Thoracic aorta (tissue), 2 donors: ENCODE measurements at places on chromosomes 6 and 20. TPM values are rescaled to one million over a fixed set of nuclear protein-coding genes. Genes with fewer than 3 reads are reported as not detected.
A peak's percentile ranks its signal among the peaks of the same experiment; 100 is the strongest.

UBE2C gene
- total RNA-seq, result not detected

HLA-DQB1 gene
- total RNA-seq, result 2.0 TPM

BMP2 gene
- total RNA-seq, result 10.4 TPM

IL17A gene
- not detected for total RNA-seq

SAMD3 gene
- total RNA-seq, result 1.2 TPM

GRCh38 chr20:63125838-63126601 lies 89.9 kb downstream of the YTHDF1 start:
- no peak for DNase-seq

- DNase-seq, result no peak
Measured at GRCh38 chr20:17530153-17530552, 1.0 kb downstream of the BFSP1 start.

GRCh38 chr20:19121463-19121862 lies 91.0 kb upstream of the SLC24A3 start:
- no peak for DNase-seq

DNA sequence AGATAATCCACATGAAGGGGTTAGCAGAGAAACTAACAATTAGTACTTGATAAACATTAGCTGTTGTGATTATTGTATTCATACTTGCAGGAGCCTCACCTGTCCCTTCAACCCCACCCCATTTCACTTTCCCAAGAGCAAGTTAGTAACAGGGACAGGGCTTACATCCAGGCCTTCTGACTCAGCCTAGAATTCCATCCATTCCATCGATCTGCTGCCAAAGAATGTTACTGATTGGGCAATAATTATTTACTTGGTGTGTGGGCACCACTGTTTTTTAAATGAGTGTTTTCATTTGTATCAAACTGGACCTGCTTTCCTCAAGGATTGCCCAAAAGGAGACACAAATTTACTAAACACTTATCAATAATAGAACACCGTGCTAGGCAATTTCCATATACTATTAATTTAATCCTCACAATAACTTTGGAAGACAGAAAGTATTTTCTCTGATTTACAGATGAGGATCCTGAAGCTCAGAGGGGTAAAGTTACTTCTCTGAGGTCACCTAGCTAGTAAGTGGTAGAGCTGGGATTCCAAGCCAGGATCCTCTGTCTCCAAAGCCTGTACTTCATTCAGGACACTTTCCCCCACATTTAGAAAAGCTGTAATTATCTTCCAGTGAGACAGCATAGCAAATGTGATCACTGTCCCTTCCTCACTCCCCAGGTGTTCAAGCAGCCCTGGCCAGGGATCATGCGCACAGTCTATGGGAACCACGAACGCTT lies 32.8 kb downstream of the GSS start:
- peak; percentile 11 for DNase-seq

DNA sequence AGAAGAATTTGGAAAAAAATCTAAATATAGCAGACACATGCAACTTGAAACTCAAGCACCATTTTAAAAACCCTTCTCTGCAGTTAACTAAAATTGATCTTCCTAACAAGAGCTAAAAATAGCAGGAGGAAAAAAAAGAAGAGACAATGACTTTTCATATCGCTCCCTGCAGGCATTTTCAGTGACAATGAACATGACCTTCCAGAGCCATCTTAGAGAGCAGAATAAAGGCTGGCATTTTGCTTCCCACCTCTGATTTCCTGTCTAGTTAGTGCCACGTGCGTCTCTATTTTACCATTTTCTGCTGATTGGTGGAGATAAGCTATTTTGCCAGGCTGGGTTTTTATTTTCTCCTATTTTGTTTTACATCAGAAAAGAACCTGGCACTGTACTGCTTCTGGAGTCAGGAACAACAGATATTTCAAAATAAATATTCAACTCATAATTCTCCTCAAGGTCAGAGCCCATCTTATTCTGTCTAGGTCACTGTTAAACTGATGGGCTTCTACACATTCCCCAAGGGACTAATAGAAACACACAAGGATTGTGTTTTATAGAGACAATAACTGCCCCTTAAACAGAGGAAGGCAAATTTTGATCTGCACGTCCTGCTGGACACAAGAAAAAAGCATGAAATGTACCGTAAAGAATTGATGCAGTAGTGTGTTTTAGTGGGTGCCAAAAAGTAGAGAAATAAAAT lies 70.2 kb upstream of the ENPP5 start:
- no peak for DNase-seq

GRCh38 chr6:93139408-93140081 lies 279.8 kb downstream of the EPHA7 start:
- no peak for DNase-seq

DNA sequence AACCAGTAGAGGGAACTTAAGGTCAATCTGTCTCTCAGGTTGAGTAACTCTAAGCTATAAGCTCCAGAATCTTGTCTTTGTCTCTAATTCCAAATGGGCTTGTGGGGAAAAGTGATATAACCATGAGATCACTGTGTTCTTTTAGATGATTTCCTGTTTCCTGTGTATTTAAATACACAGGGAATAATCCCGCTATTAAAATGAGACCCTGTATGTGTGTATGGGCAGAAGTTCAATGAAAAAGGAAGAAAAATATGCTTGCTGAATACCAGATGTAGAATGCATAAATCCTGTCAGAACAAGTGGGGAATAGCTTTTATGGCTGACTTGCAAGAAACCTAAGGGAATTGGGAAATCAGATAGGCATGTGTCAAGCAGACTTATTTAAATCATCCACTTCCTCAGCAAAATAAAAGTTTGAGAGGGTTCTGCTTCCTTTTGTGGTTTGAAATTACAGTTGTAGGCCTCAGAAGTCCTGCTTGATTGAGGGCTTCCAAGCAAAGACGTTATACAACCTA lies 164.7 kb upstream of the PDE7B start:
- no peak for DNase-seq

DNA sequence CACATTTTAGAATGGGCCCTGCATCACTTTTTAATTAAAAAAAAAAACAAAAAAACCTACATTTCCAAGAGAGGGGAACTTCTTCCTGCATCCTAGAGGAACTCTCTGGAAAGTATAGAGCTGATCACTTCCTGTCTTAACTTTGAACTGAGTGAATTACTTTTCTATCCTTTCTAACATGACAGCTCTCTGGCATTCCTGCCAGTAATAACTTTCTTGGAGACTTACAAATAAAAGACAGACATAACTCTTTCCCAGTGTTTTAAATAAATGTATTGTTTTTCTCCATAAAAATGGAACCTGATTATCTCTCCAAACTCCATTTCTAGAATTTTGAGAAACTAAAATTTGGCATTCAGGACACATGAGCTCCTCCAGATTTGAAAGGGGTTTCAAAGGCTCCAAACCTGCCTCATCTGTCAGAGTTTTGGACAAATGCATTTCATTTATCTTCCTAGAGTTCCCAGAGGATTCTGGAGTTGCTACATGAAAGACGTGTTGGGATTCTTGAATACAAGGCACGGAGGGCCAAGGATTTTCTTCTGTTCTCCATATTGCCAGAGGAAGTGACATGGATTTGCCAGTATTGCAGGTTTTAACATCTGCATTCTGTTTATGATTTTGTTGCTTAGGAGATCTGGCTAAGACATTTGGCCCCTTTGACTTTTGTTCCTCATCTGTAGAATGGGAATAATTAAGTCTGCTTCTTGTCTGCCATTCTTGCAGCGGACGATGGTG lies 2.0 kb upstream of the SMOC2 start:
- no peak for DNase-seq

GRCh38 chr6:53679446-53679933 lies 13.9 kb upstream of the KLHL31 start:
- no peak for DNase-seq

DNA sequence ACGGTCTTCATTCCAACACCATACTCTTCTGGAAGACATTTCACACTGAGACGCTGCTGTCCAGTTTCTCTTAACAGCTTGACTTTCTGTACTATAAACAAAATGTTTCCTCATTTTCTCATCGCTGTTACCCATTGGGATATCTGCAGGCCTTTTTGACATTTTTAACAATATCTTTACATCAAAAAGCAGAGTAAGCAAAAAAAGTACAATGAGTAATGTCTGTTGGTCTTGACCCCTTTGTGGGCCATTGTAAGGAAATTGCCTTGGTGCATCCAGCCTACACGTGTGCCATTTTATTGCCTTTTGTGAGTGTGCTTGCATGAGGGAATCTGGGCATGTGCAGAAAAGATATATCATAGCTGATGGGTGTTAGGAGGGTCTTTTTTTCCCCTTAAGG lies 129.1 kb upstream of the MANEA start:
- DNase-seq, result no peak

DNA sequence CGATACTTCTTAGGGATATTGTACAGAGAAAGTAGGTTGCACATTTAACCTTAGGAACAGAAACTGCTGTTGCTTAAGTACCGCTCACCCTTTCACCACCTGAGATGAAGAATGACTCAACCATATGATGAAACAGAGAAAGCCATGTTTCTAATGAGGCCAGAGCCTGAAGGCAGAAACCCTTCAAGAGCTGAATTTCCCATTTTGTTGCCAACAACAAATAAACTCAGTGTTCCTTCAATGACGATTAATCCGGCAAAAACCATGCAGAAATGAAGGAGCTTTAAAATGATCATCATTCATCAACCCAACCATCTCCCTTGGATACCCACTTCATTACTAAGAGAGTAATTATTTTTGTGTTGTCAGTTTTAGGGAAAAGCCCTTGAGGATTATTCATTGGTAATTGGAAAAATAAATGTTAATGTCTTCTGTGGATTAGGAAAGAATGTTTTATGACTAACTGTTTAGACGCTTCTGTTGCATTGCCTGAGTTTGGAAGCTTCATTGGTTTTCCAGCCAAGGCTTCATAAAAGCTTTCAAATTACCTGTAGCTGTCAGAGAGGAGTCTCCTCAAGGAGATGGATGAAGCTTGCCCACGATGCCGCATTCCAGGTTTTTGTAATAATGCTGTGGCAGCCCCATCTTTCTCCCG lies 112.1 kb upstream of the IYD start:
- DNase-seq, result no peak

GRCh38 chr20:48556956-48557355 lies 270.8 kb downstream of the PREX1 start:
- DNase-seq, result no peak
